ENCODE measurements at places on chromosomes 6 and 20. TPM values are rescaled to one million over a fixed set of nuclear protein-coding genes. Genes with fewer than 3 reads are reported as not detected.

The OTOR gene
- not detected for total RNA-seq

The TRIM40 gene
- total RNA-seq, result not detected

The KCNK5 gene
- 0.77 TPM for total RNA-seq

GRCh38 chr6:132190097-132190814 is 211.0 kb downstream of the MOXD1 start:
- peak; percentile 12 for DNase-seq

DNA sequence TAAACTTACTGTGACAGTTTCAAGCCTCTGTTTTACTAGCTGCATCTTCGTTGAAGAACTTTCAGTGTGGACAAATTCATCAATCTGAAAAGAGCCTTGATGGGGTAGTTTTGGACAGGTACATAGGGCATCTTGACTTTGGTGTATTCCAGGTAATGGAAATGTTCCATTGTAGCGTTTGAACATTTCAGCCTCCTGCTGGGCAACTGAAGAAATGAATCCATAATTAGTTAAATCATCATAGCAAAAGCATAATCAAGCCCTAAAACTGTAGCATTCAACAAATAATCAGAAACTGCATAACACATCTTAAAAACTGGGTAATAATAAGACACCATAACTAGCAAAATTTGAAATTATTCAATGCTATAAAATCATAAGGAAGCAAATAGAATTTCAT is 86.2 kb downstream of the AHI1 start:
- no peak for DNase-seq

- no peak for DNase-seq
Observed at GRCh38 chr20:62046431-62046830, 19.2 kb downstream of the TAF4 start.

GRCh38 chr6:90139272-90139817 is 157.3 kb downstream of the BACH2 start:
- DNase-seq, result no peak

GRCh38 chr6:17768881-17769280 is 62.2 kb upstream of the NUP153 start:
- no peak for DNase-seq

- no peak for DNase-seq
Observed at GRCh38 chr6:37359039-37359438, 5.3 kb downstream of the RNF8 start.
